ENCODE measurements at places on chromosomes 7 and 10.
A peak's percentile ranks its signal among the peaks of the same experiment; 100 is the strongest.

DNA sequence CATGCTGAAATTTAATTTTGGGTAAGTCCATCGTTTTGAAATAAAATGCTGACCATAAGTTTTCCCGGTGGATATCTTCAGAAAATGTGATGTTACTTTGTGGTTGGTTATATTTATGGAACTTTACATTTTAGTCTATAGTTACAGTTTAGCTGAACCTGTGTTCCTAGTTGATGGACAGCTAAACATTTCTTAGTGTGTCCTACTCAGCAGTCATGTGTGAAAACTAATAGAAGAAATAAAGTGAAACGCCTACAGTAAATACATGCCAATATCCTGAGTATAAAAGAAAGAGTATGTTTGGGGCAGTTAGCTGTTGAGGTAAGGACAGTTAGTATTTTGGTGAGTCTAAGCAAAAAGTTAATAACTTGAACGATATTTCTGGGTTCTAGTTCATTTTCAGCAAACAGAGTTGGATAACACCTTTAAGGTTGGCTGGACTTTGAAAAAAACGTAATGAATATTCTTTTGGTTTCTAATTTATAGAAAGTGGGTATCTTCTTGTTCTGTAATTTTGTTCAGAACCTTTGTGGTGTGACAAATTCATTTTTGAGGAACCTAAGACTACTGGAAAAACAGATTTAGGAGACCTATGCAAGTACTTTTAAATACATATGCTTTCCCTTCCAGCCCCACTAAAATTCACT is 28.7 kb downstream of the LCOR start:
- DNase-seq = no peak

DNA sequence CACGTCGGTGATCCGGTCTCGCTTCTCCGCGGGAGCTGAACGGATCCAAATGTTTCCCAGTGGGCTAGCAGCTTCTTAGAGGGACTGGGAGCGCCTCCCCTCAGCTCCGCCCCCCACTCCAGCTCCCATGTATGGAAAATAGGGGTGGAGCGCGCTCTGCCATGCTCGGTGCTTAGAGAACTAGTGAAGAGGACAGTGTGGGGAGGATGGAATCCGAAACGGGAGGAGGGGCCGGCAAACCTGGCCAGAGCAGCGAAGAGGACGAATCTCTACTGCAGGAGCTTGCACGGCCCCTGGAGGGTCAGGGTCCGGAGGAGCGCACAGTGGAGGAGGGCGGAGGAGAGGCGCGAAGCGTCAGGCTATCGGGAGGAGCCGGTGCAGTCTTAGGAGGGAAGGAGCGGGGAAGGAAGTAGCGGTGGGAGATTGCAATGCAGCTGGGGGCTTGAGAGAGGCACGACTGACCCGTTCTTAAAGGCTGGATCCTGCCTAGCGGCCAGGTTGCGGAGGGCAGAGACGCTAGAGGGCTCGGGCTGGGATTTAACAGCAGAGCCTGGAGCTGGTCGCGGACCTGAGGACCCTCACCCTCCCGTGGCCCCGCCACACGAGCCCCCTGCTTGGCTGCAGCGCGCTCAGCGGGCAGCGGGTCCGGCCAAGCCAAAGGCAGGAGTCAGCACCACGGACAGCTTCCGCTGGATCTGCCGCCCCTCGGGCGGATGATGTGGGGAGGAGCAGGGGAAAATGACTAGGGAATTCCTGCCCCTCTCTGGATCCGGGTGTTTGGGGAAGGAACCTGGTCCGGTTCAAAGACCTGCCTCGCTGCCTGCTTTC is at the start of gene PRLHR:
Gene PRLHR (minus strand): TSS at position 51 of the 828 bp plus-strand sequence. CDS start 404 bp downstream, outside the sequence.
- no peak for DNase-seq

DNA sequence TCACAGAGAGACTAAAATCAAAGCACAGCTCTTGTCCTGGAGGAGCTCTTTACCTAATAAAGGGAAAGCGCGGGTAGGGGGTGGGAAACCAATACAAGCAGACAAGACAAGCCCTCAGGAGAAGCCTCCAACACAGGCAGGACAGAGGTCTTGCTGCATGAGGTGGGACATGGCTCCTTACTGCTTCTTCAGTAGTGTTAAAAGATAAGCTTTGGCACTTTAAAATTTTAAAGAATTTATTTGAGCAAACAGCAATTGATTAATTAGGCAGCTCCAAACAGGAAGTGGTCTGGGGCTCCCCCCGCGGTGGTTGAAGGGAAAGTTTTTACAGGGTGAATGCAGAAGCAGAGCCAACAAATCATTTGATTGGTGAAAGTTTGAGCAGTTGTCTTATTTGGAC is 50.3 kb upstream of the MACC1 start:
- DNase-seq = no peak

DNA sequence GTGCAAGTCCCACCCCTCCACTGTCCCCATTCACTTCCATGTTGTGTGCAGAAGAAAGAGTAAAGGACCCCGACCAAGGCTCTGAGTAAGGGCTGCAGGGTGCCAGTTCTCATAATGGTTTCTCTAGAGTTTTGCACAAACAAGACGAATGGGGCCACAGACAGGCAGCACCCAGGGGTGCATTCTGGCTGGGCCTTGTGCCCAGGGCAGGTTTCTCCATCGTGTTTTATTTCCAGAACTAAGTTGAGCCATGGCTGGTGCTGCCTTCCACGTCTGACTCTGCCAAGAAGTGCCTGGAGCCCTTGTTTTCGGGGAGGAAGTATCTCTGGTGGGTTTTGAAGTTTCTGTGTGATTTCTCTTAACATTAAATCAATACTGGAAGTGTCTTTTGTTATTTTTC is 95.0 kb upstream of the SDK1 start:
- DNase-seq = no peak

DNA sequence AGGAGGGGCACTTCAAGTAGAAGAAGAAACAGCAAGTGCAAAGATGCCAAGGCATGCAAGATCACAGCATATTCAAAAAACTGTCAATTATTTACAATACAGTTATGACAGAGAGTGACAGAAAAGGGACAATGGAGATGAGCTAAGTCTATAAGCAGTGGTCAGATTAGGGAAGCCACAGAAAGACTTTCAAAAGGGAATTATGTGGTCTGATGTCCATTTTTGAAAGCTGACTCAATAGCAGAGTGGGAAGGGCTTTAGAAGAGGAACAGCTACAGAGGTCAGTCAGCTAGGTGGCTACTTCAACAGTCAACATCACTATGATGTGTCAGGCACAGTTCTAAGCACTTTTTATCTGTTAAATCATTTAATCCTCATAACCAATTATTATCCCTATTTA is 45.2 kb upstream of the SPOCK2 start:
- DNase-seq = no peak

- DNase-seq = no peak
Observed at GRCh38 chr10:25102147-25102822, 72.5 kb upstream of the GPR158 start.

GRCh38 chr10:120382360-120382759 is 74.7 kb upstream of the PLPP4 start:
- DNase-seq = no peak

DNA sequence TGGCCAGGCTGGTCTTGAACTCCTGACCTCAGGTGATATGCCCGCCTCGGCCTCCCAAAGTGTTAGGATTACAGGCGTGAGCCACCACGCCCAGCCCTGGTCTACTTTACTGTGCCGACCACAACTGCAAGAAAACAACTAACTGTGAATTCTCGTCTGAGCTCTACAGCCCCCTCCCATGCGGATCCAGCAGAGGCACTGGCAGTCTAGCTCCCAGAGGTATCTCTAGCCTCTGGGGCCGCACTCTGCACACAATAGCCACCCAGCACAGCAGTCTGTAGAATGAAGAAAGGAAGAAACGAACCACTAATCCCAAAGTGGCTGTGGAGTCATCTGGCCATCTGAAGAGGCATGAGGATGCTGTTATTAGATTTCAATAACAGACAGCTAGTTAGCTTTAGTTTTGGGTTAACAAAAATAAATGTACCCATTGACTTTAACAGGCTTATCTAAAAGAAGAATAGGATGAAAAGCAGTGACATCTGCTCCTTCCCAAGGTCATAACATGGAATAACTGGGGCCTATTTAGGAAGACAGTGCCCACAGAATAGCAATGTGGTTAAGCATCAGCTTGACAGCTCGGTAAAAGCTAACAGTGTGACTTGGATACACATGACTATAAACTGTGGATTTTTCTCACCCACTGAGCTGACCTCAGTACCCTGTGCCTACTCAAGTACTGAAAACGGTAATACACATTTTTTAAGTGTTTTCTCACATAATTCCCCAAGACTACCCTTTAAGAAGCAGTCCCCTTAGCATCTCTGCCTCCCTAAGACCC is 131.9 kb downstream of the TNS3 start:
- no peak for DNase-seq

DNA sequence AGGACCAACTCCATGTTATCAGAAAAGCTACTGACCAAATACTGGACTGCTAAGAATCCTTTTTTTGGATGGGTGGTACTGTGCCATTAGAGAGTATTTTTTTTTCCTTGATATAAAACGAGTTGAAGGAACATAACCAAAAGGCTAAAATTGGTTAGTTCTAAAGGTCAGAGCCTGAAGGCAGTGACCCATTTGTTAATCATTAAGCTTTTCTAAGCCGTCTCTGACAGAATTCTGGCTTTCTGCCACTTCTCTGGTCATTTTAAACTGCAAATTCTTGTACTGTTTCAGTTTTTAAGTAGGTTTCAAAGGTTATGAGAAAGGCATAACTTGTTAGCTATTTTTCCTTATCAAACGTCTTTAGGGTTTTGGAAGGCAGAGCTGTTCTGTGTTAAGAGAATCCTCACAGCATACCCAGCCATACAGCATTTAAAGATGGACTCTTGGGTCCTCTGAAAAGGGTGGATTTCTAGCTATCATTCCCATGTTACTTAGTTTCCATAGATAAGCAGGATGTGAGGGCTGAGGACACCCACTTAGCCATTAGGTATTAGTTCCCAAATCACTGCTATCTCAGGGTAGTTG is 196.8 kb downstream of the RNLS start:
- DNase-seq = no peak

DNA sequence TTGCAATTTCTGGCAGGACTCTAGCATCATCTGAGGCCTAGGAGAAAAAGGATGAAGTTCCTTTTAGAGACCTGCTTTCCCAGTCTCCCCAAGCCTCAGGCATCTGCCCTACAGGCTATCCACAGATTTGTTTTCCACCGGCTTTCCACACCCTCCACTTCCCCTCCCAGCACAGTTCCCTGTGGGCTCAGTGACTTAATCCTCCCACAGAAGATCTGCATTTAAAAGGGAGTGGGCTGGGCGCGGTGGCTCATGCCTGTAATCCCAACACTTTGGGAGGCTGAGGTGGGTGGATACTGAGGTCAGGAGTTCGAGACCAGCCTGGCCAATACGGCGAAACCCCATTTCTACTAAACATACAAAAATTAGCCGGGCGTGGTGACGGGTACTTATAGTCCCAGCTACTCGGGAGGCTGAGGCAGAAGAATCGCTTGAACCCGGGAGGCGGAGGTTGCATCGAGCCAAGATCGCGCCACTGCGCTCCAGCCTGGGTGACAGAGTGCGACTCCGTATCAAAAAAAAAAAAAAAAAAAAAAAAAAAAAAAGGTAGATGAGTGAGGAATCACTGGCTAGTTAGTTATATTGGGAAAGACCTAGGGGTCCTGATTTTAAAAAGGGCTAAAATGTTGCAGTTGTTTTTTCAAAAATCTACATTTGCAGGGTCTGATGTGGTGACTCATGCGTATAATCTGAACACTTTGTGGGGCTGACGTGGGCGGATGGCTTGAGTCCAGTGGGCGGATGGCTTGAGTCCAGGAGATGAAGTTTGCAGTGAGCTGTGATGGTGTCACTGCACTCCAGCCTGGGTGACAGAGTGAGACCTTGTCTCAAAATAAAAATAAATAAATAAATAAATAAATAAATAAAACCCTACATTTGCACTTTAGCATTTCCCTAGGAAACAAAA is 119.5 kb downstream of the BAMBI start:
- DNase-seq = no peak

DNA sequence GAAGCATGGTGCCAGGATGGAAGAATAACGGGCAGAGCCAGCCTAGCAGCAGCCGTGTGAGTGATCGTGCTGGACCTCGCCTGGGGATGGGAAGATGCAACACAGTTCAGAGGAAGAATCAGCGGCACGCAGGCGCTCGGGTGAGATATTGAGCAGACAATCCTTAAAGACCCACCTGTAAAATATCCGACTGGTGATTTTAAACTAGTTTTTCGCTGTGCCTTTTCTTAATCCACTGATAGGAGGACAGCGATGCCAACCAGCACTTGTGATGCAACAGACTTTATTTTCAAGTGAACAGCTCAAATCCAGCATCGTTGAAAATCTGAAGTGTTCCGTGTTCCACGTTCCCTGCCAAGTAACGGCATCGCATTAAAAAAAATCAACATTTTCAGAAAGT is 214.7 kb downstream of the TEX36 start:
- no peak for DNase-seq

GRCh38 chr7:105304040-105304895 is 84.5 kb downstream of the SRPK2 start:
- DNase-seq = no peak

GRCh38 chr7:73811760-73812168 is 19.0 kb upstream of the CLDN4 start:
- peak; percentile 10 for DNase-seq

DNA sequence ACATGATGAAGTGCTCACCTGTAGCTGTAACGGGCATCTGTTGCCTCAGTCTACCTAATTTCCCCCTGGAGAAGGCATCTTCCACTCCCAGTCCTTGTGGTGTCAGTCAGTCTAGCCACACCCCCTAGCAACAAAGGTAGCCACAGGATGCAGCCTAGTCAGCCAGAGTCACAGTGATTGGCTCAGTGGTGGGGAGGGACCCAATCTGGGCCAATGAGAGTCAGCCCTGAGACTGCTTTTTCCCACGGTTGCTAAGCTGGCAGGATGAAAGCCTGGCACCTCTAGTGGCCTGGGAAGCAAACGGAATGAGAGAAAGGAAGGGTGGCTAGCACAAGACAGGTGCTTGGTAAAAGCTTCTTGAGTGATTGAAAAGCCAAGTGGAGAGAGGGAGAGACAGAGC is 118.6 kb downstream of the SH3PXD2A start:
- no peak for DNase-seq

GRCh38 chr10:48748573-48748972 is 63.9 kb downstream of the WDFY4 start:
- DNase-seq = no peak

- DNase-seq = no peak
Observed at GRCh38 chr7:155123413-155123812, 53.3 kb downstream of the HTR5A start.

DNA sequence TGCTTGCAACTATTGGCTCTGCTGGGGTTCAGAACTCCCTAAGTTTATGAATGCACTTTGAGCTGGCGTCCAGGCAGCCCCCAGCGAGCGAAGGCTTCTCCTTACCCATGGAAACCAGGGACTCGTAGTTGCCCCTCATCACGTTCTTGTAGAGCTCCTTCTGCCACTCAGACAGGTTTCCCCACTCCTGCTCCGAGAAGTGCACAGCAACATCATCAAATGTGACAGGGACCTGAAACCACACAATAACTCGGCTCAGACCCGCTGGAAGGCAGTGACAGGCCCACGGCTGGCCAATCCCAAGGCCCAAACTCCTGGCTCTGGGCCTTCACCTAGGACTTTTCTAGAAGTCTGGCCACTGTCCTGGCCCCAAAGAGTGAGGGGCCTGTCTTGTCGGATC is 6.9 kb downstream of the ZNF777 start:
- DNase-seq = no peak

Data from stimulated activated CD8-positive, alpha-beta memory T cell treated with anti-CD3 and anti-CD28 coated beads, Interleukin-4, amount 100 ng/mL, for 4 hours (primary cell).